ENCODE measurements at places on chromosomes 2 and 18.

GRCh38 chr2:101745711-101746694, 48.5 kb downstream of the MAP4K4 start:
- peak; percentile 82 for DNase-seq

DNA sequence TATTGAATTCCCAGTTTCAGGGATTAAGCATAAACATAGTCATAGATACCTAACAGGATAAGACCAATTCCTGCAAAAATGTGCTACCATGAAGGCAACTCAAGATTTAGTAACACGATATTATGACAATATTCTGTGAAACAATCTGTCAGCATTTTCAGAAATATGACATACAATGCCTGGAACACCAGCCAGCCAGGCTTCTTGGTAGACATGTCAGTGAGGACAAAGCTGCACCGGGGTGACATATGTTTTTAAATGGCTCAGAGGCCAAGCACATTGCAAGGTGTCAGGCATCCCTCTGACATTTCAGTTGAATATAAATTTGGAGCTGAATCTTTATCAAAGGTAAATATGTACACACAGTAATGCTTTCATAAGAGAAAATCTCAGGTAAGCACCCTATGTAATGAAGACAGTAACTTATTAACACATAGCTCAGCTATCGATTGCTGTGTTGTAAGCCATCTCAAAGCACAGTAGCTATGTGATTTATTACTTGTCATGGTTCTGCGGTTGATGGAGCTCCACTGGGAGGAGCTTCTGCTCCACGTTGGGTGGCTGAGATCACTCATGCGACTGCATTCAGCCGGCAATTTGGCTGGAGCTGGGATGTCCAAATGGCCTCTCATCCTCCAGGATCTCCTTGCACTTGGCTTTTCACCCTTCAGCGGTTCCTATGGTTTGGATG, 31.9 kb upstream of the EML6 start:
- no peak for DNase-seq

GRCh38 chr2:66198873-66199272, 236.1 kb upstream of the MEIS1 start:
- peak; percentile 46 for DNase-seq

DNA sequence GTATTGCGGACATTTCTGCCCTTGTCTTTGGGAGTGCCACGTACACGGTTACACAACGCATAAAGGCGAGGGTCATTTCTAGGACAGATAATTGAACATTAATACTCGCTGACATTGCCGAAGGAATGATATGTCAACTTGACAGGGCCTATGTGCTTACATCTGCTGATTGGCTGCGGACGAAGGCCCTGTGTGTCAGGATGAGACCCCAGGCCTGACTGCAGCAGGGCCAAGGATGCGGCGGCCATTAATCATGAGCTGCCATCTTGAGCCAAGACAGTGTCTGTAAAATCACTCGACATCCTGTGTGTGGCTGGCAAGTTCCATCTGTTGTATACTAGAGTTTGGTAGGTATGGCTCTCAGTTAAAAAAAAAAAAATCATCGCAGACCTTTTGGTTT, 96.6 kb downstream of the MEIS1 start:
- DNase-seq, result no peak

DNA sequence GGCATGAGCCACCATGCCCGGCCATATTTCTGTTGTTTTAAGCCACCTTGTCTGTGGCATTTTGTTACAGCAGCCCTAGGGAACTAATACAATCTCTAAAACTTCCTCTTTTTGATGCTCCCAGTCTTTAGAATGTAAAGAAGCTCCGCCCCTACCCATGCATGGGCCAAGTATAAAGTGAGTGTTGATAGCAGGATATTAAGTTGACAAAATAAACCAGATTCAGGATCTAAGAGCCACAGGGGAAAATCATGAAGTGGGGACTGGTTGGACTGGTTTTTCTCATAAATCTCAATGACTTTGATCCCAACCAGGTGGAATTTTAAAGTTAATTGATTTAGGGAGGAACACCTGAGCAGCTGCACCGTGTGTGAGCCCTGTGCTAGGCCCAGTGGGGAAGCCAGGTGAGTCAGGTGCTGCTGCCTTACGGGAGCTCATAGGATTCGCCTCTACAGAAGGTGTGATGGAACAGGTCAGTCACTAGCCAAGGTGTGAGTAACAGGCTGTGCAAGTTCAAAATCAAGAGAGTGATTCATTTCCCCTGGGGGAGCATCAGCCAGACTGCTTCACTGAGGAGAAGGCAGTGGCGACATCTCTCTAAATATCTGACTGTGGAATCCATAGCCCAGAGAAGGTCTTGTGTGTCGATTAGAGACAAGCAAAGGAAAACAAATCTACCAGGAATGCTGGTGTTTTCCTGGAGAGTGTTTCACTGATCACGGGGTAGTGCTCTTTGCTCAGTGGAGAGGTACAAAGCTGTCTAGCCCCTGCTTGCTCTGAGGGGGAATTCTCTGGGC, 63.0 kb upstream of the MSH2 start:
- peak; percentile 100 for DNase-seq

- no peak for DNase-seq
Observed at GRCh38 chr2:3557639-3558204, 411 bp downstream of the RNASEH1 start.

- no peak for DNase-seq
Observed at GRCh38 chr2:37816686-37817085, 108.4 kb upstream of the RMDN2 start.

DNA sequence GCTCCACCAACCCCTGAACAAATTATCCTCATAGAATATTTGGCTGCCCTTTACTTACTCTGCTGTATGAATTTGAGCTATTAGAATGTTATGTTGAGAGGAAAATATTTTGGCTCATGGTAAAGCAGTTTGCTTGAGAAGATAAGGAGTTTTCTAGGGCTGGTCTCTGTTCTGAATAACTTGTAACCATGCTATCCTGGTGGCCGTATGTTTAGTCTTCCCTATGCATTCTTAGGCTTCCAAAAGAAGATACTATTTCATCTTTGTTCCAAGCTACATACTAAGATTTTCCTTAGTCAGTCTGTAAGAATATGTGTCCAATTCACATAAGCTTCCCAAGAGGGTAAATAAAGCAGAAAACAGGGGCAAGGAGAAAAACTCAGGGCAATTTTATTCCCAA, 1105.1 kb upstream of the PIK3C3 start:
- no peak for DNase-seq

- DNase-seq, result no peak
Observed at GRCh38 chr2:149814049-149814448, 226.5 kb upstream of the MMADHC start.

DNA sequence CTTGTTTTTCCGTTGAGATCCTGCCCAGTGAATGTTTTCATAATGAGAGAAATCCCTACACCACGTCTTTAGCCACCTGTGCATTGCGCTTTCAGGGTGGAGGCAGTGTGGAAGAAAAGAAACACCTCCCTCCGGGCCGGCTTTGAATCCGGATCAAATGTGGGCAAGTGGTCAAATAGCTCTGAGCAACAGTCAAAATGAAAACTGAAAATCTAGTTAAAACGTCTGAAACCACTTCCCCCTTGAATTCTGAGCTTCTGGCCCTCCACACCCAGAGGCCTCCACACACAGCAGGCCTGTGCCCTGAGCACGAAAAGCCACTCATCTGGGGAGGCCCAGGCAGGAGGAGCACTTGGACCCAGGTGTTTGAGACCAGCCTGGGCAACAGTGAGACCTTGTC, 263.6 kb upstream of the SALL3 start:
- DNase-seq, result no peak

- DNase-seq, result no peak
Observed at GRCh38 chr2:106011380-106011779, 182.7 kb downstream of the UXS1 start.

GRCh38 chr2:63058144-63058920, 7.7 kb downstream of the OTX1 start:
- DNase-seq, result no peak

- DNase-seq, result no peak
Observed at GRCh38 chr18:21203126-21203525, 38.9 kb upstream of the GREB1L start.

DNA sequence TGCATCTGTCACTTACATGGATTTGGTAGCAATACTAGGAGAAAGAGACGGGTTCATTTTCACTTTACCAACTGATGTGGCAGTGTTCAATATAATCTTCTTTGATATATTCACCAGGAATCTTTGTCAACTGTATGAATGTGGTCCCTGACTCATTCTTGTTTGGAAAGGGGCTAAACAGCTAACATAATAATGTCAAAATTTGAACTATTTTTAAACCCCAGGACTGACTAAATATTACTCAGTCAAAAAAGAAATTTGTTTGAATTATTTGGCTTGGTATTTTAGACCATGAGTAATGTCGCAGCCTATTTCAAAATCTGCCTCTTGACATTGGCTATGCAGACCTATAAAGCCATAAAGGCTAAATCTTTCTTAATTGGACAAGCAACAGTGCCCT, 413.7 kb upstream of the RGPD4 start:
- DNase-seq, result no peak

Data from bronchial epithelial cell (primary cell).